ENCODE measurements at places on chromosomes 13 and 19.

DNA sequence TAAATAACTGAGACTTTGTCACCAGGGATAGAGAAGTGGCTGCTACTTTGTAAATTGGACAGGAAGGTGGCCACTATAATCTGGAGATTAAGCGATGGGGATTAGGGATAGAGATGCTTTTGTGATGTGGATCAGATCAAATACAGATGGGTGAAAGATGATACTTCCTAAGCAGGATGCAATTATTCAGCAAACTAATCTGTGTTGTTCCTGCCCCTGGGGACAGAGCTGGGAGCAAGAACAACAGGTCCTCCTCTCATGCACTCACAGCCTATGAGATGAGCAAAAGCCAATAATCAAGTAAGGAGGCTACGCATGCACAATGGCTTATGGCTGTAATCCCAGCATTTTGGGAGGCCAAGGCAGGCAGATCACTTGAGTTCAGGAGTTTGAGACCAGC lies 4.6 kb downstream of the RGL3 start:
- DNase-seq, result no peak

DNA sequence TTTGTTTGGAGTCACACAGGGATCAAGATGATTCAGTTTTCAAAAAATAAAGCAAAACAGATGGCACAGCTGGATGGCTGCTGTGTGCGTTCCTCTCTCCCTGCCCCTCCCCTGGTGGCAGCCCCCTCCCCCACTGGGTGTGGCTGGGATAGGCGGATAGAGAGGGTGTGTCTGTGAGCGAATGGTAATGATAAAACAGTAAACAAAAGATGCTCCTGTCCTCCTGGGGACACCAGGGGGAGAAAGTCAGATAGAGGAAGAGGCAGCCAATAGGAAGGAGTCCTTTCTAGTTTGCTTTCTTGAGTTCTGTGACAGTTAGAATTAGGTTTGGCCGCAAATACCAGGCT lies 6.5 kb downstream of the TMEM255B start:
- DNase-seq, result no peak

DNA sequence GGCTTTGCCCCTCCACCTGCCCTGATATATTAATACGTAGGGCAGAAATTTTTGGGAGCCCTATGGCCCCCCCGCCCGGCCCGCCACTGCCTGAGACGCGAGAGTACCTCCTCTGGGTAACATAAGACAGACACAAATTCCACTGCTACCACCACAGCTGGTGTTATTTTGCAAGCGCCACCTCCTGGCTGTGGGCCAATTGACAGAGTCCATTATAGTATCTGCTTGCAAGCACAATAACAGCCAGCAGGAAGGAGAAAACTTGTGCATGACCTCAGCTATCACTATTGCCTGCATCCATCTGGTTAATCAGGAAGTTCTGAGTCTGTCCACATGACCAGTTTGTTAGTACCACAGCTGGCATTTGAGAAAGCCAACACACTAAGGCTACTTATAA lies 25.3 kb upstream of the OR10H2 start:
- DNase-seq, result no peak

DNA sequence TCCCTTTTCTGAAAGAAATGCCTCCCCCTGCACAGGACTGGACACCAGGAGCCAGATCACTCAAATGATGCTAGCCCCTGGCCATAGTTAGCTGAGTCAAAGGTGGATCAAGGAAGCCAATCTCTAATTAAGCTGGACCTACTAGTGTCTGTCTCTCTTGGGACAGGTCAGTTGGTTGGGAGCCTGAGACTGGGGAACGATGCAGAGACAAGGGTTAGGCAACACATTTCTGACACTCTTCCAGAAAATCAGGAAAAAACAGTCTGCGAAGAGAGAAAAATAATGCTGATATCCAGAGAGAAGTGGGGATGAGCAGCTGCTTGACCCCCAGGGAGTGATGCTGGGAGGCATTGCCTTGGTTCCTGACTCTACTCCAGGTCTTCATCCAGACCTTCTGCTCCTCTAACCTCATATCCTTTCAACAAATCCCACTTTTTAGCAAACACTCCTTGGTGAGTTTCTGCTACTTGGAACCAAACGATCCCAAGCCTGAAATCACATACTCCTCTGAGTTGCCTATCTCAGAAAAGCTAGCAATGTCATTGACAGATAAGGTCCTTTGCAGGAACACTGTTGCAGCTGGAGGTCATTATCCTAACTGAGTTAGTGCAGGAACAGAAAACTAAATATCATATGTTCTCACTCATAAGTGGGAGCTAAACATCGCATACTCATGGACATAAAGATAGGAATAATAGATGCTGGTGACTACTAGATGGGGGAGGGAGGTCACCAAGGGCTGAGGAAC lies 369.7 kb downstream of the COG6 start:
- no peak for DNase-seq

GRCh38 chr13:36509369-36509768 lies 77.1 kb downstream of the CCNA1 start:
- no peak for DNase-seq

- no peak for DNase-seq
These were observed 34.2 kb downstream of the COMP start for GRCh38 chr19:18756896-18757295.

- no peak for DNase-seq
These were observed 5.5 kb downstream of the PEAK3 start for GRCh38 chr19:2276429-2276986.

DNA sequence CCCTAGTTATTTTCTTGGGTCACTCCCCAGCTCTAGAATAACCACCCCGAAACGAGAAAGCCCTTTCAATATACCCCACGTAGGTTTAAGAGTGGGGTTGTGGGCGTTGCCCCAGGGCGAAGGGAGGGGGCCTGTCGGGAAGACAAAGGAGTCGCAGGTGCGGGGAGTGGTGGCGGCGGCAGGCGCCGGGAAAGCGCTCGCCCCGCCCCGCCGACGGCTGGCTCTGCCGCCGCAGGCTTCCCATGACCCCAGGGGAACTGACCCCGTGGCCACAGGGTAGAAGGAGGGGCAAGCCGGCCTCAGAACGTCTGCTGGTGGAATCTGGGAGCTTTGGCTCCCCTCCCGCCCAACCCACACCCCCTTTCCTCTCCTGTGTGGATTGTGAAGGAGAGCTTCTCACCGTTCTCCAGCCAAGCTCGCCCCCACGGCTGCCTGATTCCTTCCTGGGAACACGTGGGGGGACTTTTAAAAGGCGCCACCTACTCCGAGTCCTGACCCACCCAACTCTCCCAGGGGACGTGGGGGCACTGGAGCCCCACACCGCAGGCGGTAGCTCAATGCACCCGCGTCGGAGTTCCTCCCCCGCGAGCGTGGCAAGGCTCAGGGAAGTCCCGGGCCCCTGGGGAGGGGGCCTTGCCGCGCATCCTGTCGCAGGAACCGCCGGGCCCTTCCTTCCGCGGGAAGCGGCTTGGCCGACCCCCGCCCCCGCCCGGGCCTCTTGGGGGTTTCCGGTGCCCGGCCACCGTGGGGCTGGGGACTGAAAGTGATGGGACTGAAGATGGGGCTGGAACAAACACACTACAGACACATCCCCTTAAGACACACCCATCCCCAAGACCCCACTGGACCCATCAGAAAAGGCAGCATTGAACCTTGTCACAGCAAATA lies 5.5 kb downstream of the IER2 start:
- peak; percentile 66 for DNase-seq

GRCh38 chr19:33879818-33880575 lies 83.3 kb downstream of the KCTD15 start:
- no peak for DNase-seq

DNA sequence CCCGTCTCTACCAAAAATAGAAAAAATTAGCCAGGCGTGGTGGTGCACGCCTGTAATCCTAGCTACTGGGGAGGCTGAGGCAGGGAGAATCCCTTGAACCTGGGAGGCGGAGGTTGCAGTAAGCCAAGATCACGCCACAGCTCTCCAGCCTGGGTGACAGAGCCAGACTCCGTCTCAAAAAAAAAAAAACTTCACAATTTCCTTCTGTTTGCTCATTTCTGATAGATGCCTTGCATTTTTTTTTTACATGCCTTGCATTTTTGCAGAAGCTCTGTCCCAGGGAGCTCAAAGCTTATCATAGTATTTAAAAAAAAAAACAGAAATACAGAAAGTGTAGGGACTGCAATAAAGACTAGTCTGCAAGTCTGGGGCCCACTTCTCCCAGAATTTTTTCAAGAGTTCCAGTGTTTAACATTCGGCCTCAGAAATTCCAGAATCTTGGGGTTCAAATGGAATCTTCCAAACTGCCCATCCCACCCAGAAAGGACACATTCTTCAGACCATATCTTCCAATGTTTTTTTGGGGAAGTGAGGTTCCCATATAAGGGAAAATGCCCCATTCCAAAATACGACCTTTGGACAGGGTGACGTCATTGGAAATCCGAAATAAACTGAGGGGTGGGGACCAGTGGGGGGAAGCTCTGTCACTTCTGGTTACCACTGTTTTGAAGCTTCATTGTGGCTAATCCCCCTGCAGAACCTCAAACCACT lies 17.2 kb upstream of the RAB8A start:
- DNase-seq, result no peak

GRCh38 chr13:29676941-29677452 lies 81.5 kb upstream of the SLC7A1 start:
- DNase-seq, result no peak

Measured in activated T-helper 1 cell treated with anti-CD3 and anti-CD28 coated beads, Interleukin-2, amount 50 U/mL, for 16 hours (primary cell).